ENCODE measurements at places on chromosomes 5 and 9.
A peak's percentile ranks its signal among the peaks of the same experiment; 100 is the strongest.

GRCh38 chr5:73005886-73006285, 50.0 kb downstream of the FCHO2 start:
- DNase-seq, result no peak

DNA sequence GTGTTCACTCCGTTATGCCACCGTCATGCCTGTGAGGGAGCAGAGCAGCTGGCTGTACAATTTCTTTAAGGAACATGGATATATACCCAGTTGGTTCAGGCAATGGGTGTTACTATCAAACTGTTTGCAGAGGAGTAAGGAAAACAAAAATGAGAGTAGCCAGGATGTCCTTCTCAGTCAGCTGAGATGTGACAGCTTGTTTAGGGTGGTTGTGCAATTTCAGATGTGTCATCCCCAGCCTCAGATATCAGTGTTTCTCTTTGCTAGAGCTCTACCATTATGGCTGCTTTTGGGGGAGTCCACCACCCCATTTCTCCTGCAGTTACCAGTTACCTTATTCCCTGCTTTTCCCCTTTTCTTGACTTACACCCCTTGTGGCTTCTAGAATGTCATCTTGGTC, 135.2 kb upstream of the SLC24A2 start:
- no peak for DNase-seq

DNA sequence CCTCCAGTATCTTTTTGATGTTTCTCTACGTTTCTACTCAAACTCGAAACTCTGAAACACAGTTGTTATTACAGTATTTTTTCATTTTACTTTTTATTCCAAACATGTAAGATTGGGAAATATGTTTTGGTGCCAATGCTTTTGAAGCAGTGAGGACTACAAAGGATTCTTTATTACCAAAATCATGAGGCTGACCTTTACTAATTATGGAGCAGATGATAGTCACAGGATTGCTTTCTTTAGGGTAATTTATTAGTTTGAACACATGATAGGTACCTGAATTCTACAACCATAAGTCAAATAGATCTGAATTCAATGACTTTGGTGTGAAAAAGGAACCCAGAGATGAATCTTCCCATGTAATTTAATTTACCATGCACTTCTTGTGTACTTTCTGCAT, 2015.1 kb upstream of the C9orf72 start:
- no peak for DNase-seq

DNA sequence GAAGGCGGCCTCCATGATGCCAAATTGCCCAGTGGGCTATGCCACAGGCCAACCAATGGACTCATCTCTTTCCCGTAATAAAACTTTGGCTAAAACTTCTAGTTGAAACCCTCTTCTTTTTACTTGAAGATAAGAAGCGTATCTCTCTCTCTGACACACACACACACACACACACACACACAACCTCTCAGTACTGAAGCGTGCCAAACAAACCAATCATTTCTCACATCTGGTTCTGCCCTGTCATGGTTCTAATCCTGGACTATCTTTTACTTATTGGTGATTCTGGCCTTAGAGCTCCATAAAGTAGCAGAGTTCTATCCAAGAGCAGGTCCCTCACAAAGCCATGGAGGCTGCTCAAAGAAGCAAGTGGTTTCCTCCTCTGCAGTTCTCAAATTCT, 64.6 kb downstream of the PTCH1 start:
- no peak for DNase-seq

DNA sequence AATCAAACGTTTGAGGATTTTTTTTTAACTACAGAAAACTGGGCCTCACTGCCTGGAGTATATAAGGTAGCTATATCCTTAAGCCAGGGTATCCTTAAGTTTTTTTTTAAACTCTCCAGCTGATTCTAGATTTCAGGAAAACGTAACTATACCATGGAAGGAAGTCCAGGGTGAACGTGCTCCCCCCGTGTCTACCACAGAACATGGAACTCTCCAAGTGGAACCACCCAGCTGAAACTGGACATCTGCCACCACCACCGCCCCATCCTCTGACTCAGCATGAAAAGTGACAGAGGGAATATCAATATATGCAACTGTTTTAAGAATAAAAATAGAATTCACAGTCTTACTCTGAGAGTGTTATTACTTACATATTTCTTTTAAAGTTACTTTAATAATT, 61.3 kb downstream of the DROSHA start:
- DNase-seq, result no peak

- DNase-seq, result no peak
Measured at GRCh38 chr5:81853030-81853357, 102.1 kb upstream of the SSBP2 start.

- no peak for DNase-seq
Measured at GRCh38 chr5:158910782-158911692, 188.7 kb downstream of the EBF1 start.

GRCh38 chr5:74286734-74287695, 353.5 kb downstream of the ENC1 start:
- no peak for DNase-seq

DNA sequence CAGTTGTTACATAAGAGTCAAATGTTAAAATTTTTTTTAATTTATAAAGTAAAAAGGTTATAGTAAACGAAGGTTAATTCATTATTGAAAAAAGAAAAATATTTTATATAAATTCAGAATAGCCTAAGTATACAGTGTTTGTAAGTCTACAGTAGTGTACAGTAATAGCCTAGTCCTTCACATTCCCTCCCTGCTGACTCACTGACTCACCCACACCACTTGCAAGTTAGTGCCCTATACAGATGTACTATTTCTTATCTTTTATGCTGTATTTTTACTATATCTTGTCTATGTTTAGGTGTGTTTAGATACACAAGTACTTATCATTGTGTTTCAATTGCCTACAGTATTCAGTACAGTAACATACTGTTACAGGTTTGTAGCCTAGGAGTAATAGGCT, 57.6 kb downstream of the MAMDC2 start:
- DNase-seq, result no peak

DNA sequence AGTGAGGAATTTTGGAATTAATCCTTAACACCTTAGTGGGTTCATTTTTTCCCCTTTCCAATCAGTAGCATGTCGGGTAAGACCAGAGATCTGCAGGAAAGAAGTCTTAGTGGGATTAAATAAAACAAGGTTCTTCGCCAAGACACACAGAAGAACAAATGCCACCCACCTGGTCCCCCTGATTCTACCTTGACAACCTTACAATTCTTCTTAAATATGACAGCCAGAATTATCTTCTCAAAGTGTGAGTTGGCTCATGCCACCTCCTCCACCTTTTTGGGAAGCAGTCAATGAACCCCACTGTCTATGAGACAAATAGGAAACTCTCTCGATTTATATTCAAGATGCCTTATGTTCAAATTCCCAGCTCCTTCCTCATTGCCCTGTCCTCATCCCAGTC, 105.1 kb downstream of the BRINP1 start:
- no peak for DNase-seq

GRCh38 chr9:78783743-78784142, 486.8 kb downstream of the PSAT1 start:
- DNase-seq, result no peak

GRCh38 chr5:31459594-31459993, 72.3 kb downstream of the DROSHA start:
- no peak for DNase-seq

DNA sequence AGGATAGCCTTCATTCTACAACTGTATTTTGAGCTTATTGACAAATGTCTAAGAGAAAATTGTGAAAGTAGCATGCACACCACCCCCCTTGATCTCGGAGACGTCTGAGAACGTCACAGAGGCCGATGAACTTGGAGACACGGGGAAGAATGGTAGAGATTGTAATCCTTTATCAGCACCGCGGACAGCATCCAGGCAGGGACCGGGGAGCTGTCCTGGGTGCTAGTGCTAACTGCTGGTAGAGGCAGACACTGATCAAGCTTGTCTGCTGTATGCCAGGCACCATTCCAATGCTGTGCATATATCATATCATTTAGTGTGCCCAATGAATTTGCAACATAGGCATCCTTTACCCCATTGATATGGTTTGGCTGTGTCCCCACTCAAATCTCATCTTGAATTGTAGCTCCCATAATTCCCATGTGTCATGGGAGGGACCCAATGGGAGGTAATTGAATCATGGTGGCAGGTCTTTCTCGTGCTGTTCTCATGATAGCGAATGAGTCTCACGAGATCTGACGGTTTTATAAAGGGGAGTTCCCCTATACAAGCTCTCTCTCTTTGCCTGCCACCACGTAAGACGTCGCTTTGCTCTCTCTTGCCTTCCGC, 98.8 kb downstream of the LHX2 start:
- no peak for DNase-seq

DNA sequence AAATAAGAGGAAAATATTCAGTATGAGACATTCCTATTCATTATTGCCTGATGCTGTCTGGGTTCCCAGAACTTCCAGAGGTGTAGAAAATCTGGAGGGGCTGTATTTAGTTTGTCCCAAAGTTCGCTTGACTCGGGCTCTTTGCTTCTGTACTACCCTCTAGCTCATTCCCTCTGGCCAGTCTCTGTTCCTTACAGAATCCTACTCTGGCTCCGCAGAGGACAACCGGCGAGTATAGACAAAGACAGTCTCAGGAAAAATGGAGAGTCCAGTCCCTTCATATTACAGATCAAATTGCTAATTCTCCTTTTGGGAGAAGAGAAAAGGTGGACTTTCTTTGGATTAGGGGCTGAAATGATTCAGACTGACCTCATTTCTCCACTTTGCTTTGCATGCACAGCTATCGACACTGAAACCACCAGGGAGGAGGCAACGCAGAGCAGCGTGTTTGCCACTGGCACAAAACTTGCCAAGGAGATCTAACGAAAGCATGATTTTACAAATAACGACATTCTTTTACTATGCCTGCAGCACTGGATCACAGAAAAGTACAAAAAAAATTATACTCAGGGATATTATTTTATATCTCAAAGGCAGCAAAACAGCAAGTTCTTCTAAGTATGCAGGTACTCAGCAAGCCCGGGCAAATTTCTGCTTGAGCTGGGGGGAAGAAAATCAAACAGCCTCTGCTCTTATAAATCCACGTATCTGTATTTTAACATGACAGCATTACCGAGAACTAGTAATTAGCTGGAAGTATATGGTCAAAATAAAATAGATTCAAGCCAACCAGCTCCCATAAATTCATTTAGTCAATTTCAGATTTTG, 279.7 kb downstream of the NPR3 start:
- no peak for DNase-seq

- peak; percentile 20 for DNase-seq
Measured at GRCh38 chr5:43073597-43074546, 33.8 kb upstream of the ANXA2R start.

GRCh38 chr9:122192261-122192875, 32.7 kb downstream of the MORN5 start:
- no peak for DNase-seq

DNA sequence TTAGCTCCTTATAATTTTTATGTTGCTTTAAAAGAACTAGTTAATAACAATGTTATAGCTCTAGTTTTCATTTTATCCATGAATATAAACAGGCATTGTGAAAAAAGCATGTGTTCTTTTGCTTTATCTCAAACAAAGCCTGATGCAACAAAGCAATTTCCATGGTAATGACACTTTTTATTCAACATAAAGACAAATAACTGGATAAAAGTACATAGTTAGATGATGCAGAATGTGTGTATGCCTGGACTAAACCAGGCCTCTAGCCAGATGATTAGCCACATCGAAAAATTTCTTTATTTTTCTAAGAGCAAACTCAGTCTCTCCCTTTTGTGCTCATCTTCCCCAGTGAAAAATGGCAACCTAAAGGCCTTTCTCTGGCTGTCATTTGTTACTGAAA, 125.6 kb upstream of the TARS1 start:
- DNase-seq, result no peak

- DNase-seq, result no peak
Measured at GRCh38 chr9:32419921-32420320, 35.5 kb downstream of the ACO1 start.

- DNase-seq, result no peak
Measured at GRCh38 chr9:1747417-1747967, 267.7 kb upstream of the SMARCA2 start.

DNA sequence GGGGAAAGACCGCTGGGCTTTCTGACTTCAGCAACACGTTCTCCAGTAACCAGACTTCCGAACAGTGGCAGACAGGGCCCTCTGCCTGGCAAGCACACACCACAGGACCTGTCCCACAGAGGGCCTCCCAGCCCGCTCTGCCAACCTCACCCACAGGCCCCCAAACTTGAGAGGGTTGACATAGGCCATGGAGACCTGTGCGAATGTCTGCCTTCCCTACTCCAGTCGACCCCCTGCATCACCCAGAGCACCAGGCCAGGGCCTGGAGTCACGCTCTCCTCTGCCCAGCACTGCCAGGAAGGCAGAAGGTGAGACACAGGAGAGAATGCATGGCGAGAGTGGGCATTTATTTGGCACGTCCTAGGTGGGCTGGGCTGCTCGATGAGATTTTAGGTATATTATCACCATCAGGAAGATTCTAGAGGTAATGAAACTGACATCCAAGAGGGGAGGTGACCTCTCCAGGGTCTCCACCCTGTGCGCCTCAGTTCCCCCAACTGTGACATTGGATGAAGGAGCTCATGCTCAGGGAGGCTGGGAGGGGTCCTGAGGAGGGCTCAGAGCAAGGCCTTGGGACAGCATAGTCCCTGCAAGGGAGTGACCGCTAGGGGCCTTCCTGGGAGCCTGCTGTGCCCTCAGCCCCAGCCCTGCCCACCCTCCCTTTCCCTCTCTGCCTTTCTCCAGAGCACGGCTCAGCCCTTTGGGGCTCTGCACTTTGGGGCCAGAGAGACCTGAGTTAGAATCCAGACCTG, 54.9 kb downstream of the DUSP1 start:
- no peak for DNase-seq

DNA sequence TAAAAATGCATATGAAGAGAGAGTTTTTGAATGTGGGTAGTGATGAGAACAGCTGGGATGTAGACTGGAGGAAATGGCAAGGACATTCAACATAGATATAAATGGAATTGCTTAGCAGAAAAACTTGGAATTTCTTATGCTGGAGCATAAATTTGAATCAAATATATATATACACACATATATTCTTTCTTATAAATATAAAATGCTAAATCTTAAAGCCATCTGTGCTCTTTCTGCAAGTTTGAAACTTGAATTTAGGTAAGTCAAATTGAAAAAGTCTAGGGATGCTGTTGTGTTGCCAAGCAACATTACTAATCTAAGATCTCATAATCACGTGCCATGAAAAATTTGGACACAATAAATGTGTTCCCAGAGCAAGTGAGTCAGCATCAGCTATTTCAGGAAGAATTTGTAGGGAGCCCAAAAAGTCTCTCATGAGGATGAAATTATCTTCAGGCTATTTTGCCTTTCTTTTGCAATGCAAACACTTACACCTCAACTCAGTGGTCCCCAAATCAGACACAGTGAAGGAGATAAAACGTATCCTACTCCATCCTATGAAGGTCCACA, 58.4 kb upstream of the ALDH1A1 start:
- DNase-seq, result no peak

GRCh38 chr5:128506643-128507042, 31.4 kb downstream of the FBN2 start:
- no peak for DNase-seq

GRCh38 chr9:81682797-81683196, 6.5 kb downstream of the TLE1 start:
- DNase-seq, result no peak

All from NCI-H1436 (cell line).